T-helper 2 cell treated with Interferon-gamma antibody and Interleukin-4, amounts not matched to agents 100 ng/mL and 5 ng/mL, for 36 hours (primary cell): ENCODE measurements at places on chromosomes 2 and 18. TPM values are rescaled to one million over a fixed set of nuclear protein-coding genes. Genes with fewer than 3 reads are reported as not detected.

The DUSP19 gene
- 0.80 and 0.93 TPM in 2 replicates for total RNA-seq

The C2orf42 gene
- total RNA-seq, result 22.2 and 27.8 TPM in 2 replicates

The LRRC30 gene
- not detected in 2 replicates for total RNA-seq

The AMMECR1L gene
- 14.6 and 16.4 TPM in 2 replicates for total RNA-seq

The PDCD1 gene
- total RNA-seq, result 7.3 and 8.3 TPM in 2 replicates

The KCNG2 gene
- not detected in 2 replicates for total RNA-seq

The C1QL2 gene
- total RNA-seq, result not detected in 2 replicates

The AFF3 gene
- 4.1 and 6.0 TPM in 2 replicates for total RNA-seq

The ALLC gene
- not detected in 2 replicates for total RNA-seq

The CFAP53 gene
- total RNA-seq, result 0.34 and 0.55 TPM in 2 replicates

The MRPS5 gene
- 71.5 and 74.8 TPM in 2 replicates for total RNA-seq

The IL1RL1 gene
- 2.4 and 3.0 TPM in 2 replicates for total RNA-seq

The PLEKHB2 gene
- 67.9 and 69.9 TPM in 2 replicates for total RNA-seq

The RGPD3 gene
- 0.20 and 0.30 TPM in 2 replicates for total RNA-seq

The HRH4 gene
- 2.0 and 2.7 TPM in 2 replicates for total RNA-seq

The ALPI gene
- not detected in 2 replicates for total RNA-seq

The UGT1A3 gene
- total RNA-seq, result not detected in 2 replicates

The GCG gene
- total RNA-seq, result not detected in 2 replicates

The PLGLB1 gene
- 3.2 TPM in 1 of 2 replicates, not detected in the other for total RNA-seq

The CHRND gene
- total RNA-seq, result not detected in 2 replicates

The C2orf78 gene
- total RNA-seq, result not detected in 2 replicates

The HOXD13 gene
- not detected in 2 replicates for total RNA-seq

The LHCGR gene
- total RNA-seq, result not detected in 2 replicates

The HOXD4 gene
- total RNA-seq, result not detected in 2 replicates

The PTPRN gene
- not detected in 2 replicates for total RNA-seq

The FECH gene
- 17.0 and 18.1 TPM in 2 replicates for total RNA-seq

The SLC8A1 gene
- total RNA-seq, result 1.8 and 1.9 TPM in 2 replicates

The PRKAG3 gene
- not detected in 2 replicates for total RNA-seq

The POTEJ gene
- not detected in 2 replicates for total RNA-seq

The SLC9A4 gene
- total RNA-seq, result 0.11 and 0.18 TPM in 2 replicates

The CCDC102B gene
- 1.7 and 2.4 TPM in 2 replicates for total RNA-seq

The KCNJ13 gene
- total RNA-seq, result not detected in 2 replicates

The LOXHD1 gene
- not detected in 2 replicates for total RNA-seq
